ENCODE measurements at places on chromosomes 4 and X.

DNA sequence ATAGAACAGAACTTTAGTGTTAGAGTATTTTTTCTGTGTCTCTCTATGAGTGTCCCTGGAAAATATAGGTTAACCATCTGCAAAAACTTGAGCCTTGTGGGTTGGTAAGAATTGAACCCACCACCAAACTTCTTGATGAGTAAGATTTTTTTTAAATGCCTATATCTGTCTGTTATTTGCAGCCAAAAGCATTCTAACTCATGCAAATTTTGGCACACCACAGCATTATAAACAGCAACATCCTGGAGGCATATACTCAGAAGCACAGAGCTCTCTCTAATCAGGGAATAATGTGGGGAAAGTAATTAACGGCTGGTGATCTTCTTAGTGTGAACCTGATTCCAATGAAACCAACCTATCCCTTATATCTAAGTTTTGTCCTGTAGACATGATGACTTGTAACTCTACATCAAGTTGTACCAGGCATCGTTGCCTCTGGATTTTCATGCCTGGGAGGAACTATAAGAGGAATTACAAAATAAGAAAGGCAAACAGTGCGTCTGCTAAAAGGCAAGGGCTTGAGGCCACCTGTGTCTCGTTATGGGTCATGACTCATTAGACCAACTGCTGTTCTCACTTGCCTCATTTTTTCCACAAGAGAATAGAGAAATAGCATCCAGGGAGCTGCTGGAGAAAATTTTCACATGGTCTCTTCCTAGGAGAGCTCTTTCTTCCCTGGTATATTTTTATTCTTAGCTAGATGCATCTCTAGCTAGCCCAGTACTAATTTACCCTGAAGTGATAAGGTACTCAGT lies 202.4 kb downstream of the CHIC2 start:
- peak; percentile 89 for DNase-seq

DNA sequence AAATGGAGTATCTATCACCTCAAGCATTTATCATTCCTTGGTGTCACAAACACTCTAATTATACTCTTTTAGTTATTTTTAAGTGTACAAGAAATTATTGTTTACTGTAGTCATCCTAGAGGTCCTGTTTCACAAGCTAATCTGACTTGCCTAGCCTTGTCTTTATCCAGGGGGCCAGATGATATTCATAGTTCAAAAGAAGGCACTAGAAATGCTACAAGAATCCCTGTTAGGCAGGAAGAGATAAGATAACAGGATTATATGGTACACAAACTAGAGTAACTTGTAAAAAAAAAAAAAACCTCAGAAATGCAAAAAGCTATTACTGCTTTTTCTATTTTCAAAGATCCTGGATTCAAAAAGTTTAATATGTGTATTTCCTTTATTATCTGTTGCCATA lies 95.8 kb downstream of the MBNL3 start:
- no peak for DNase-seq

GRCh38 chr4:55010550-55010949 lies 114.8 kb downstream of the KDR start:
- DNase-seq = no peak

- peak; percentile 26 for DNase-seq
Measured at GRCh38 chr4:165204462-165204830, 2.9 kb upstream of the KLHL2 start.

GRCh38 chr4:141158219-141158618 lies 24.9 kb upstream of the RNF150 start:
- peak; percentile 66 for DNase-seq

DNA sequence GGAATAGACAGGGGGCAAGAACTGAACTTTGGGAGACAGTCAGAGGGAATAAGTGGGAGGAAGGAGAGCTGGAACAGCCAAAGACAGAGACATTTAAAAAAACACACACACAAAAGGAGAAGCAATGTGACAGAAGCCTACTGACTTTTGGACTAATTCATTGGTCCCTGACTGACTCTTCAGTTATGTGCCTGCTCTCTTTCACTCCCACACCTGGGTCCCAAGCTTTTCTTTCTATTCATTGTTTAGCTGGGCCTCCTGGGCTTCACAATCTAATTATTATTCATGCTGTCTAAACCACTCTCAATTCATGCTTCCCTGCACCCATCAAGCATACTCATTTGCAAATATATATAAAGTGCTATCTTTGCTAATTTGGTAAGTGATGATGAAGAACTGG lies 139.2 kb upstream of the IRS4 start:
- no peak for DNase-seq
